ENCODE measurements at places on chromosomes 2 and 18. TPM values are rescaled to one million over a fixed set of nuclear protein-coding genes. Genes with fewer than 3 reads are reported as not detected.

The AOX1 gene
- total RNA-seq: 19.5 TPM

The DSG3 gene
- total RNA-seq: not detected

- no peaks in the 10 kb centered on the region for H3K36me3 ChIP-seq
- no peaks in the 10 kb centered on the region for H3K4me1 ChIP-seq
- no peak overlapping the region for H3K4me3 ChIP-seq
- no peaks in the 10 kb centered on the region for H3K27me3 ChIP-seq
- DNase-seq: no peak
- no peak overlapping the region for H3K27ac ChIP-seq
These were observed 182.8 kb upstream of the MEIS1 start for GRCh38 chr2:66252109-66252508.

The ASB18 gene
- total RNA-seq: 1.1 TPM

DNA sequence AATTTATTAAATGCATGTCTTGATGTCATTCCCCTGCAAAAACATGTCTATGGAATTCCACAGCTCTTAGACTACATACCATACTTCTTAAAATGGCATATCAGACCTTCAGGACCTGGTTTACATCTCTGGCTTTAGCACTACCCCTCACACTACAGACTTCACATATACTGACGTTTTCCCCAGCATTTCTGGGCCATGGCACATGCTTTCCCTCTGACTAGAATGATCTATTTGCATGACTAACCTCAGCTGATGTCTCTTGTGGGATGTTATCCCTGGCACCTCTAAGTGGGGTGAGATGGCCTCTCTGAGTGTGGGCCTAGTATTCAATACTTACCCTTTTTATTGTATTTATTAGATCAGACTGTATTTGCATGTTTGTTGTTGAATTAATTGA is 381.6 kb downstream of the ERBB4 start:
- no peak overlapping the region for H3K27ac ChIP-seq
- no peaks in the 10 kb centered on the region for H3K27me3 ChIP-seq
- no peaks in the 10 kb centered on the region for H3K36me3 ChIP-seq
- no peak overlapping the region for H3K4me3 ChIP-seq
- no peak for DNase-seq
- H3K4me1 ChIP-seq: no peaks in the 10 kb centered on the region

DNA sequence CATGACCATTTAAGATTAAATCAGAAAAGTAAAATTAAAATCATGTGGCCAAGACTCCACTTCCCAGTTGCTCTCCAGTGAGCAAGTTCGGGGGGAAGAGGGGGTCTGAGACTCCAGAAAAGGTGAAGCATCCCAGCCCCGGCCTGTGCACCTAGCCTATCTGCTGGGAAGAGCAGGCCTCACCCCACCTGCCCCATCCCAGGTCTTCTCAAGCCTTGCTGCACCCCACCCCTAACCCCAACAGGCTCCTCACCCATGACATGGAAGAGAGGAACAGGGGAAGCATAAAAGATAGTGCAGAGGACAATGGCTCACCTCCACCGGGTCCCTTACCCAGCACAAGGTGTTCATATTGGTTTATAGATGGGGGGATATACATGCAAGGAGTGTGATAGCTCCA is 14.6 kb downstream of the CIB4 start:
- H3K27me3 ChIP-seq: peaks cover 5% of the 10 kb centered on the region
- H3K36me3 ChIP-seq: no peaks in the 10 kb centered on the region
- H3K4me3 ChIP-seq: no peak overlapping the region
- no peaks in the 10 kb centered on the region for H3K4me1 ChIP-seq
- no peak for DNase-seq

The FN1 gene
- total RNA-seq: 887 TPM

Data from SJSA1 (cell line).